CD4-positive, alpha-beta T cell treated with Interferon gamma for 1 hour (primary cell): ENCODE measurements at places on chromosomes 6 and 20.

DNA sequence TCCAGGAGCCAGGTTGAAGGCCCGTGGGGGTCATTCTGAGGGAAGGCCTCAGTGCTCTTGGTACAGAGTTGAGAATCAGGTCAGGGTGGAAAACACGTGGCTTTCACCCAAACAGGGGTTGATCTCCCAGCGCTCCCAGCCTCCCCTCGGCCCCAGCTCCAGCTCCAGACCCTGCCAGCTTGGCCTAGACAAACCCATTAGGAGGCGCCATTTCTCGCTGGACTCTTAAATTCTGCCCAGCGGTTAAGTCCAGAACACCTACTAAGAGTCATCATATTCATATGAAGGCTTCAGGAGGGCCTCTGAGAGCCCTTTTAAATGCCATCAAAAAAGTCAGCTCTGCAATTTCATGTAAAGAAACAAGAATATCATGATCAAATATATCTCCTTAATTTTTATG lies 158.0 kb upstream of the RIN2 start:
- no peak for DNase-seq

GRCh38 chr6:128161839-128162238 lies 261.0 kb upstream of the THEMIS start:
- no peak for DNase-seq

DNA sequence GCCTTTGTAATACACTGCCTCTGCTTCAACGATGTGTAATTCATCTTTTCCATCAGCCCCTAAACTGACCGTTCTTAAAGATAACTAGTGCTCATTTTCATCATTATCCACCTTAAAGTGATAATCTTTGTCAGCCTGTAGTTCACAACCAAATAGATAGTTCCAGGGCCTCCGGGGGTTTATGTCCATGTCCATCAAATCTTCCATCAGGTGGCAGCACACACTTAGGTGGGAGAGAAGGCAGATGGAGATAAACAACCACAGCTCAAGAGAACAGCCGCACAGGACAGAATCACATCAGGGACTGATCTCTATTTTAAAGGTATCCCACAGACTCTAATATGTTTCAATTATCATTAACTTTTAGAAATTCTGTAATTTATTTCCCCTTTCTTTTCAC lies 90.9 kb downstream of the LMBRD1 start:
- DNase-seq = no peak

- no peak for DNase-seq
These were observed 196.1 kb downstream of the DLL1 start for GRCh38 chr6:170094686-170095272.

DNA sequence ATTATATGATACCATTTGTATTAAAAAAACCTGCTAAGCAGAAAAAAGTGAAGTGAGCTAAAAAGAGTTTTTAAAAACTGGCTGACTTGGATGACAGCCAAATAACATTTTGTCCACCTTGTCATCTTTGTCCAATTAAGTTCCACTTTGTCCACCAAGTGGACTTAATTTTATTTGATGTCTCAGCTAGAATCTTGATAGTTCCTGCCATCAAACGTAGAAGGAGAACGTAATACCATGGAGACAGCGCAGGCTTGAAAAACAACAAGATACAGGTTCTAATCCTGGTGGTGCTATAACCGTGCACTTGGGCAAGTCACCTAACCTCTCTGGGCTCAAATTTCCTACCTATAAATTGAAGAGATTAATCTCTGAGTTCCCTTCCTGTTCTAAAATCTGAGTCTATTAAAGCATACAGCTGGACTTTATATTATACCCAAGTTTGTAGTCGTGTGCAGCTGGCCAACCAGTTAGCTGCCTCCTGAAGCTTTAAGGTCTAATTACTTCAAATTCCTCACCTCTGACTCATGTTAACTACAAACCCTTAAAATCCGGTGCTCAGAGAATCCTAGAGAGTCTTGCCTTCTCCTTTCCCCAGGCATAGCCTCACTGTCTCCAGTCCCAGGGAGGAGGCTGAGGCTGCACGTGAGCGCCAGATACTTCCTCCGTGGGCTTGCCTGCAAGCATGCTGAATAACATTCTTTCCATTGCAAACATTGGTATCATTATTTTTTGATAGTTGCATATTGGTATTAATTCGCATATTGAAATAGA lies 16.8 kb downstream of the TMEM244 start:
- no peak for DNase-seq

- no peak for DNase-seq
These were observed 766 bp upstream of the TINAG start for GRCh38 chr6:54307439-54307910.

DNA sequence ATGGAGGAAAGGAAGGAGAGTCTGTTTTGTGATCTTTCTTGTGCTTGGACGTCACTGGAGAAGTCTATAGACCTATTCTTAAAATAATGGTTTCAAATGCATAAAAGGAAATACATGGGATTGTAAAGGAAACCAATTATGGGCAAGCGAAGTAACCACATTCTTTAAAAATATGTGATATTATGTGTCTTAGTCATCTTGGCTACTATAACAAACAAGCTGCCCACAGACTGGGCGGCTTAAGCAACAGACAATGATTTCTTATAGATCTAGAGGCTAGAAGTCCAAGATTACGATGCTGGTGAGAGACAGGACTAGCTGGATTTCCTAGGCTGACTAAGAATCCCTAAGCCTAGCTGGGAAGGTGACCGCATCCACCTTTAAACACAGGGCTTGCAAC lies 49.4 kb upstream of the CD83 start:
- no peak for DNase-seq

DNA sequence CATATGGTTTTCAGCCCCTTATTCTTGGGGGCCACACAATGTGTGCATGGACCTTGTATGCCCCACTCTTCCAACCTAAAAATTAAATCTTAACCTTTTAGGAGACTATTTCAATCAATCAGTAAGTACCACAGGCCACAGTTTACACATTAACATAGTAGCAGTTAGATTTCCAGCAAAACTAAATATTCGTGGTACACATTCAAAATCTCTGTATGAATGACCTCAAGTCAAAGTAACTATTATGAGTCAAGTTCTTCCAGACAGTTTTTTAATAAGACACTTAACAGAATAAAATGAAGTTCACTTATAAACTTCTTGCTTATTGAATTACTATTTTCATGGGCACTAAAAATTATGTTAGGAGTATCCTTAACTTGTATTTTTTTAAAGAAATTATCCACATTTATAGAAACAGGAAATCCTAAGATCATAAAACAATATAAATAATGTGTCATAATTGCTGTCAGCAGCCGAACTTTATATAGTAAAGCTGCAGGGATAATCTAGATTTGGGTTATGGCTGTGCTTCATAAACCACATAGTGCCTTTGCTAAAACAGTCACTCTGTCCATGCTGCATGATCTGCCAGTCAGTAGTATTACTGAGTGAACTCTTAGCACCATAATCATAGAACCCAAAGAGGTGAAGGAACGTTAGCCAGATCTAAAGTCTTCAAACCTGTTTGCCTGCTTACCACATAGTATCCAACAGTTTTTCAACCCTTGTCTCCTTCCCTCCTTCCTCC lies 21.7 kb downstream of the SEC63 start:
- no peak for DNase-seq

- DNase-seq = no peak
These were observed 44.4 kb downstream of the MDN1 start for GRCh38 chr6:89775150-89775549.

GRCh38 chr6:12265791-12266190 lies 24.4 kb upstream of the EDN1 start:
- DNase-seq = peak; percentile 33

GRCh38 chr20:40467067-40467466 lies 222.0 kb downstream of the MAFB start:
- no peak for DNase-seq

DNA sequence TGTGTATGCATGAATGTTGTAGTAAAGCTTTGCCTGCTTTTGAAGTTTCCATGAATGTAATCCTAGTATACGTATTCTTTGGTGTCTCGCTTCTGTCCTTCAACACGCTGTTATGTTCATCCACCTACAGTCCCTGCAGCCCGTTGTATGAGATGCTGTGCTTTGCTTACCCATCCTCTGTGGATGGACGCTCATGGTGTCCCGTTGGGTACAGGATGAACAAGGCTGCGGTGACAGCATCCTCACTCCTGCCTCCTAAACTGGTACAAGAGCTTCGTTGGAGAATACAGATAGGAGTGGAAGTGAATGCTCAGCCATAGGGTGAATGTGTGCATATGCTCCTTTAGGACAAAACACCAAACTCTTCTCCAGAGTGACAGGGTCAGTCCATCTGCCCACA lies 366.2 kb downstream of the ZFAND3 start:
- DNase-seq = no peak

DNA sequence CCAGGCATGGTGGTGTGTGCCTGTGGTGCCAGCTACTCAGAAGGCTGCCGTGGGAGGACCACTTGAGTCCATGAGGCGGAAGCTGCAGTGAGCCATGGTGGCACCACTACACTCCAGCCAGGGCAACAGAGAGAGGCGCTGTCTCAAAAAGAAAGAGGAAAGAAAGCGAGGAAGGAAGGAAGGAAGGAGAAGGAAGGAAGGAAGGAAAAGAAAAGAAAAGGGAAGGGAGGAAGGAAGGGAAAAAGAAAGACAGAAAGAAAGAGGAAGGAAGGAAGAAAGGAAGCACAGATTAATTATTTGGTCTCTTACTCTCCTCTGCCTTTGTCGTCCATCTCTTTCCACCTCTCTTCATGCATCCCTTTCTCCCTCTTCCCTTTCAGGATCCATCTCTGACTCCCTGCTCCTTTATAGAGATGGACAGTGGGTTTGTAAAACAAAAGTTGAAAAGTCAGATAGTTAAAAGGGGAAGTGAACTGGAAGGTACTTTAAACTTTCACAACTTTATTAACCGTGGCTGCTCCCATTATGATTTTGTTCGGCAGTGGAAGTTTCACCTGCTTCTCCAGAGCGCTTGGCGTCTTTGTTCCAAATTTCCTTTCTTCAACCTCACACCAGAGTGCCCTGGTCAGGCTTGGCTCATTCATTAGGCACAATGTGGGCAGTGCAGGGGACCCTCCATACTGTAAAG lies 1.5 kb downstream of the HLA-DQA1 start:
- peak; percentile 54 for DNase-seq

DNA sequence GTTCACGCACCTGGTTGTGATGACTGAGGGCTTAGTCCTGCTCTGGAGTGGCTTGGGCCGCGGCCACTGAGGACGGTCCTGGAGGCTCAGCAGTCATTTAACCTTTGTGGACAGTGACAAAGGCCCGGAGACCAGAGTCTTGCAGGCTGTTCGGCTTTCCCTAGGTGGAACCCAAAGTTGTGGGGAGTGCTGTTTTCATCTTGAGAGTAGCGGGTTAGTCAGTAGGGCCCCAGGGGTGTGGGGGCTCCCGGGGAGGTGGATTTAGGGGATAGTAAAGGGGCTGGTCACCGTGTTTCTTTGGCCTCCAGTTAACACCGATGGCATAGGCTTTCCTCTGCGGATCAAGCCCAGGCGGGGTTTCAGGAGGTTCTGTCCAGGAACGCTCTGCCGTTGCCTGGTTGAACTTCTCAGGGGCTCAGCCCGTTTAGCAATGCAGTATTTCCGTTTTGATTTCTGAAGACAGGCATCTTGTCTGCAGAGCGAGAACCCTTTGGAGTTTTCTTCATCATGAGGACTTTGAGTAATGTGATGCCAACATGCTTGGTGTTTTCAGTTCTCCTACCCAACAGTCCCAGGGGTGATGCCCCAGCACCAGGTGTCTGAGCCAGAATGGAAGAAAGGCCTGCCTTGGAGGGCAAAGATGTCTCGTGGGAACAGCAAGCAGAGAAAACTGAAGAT lies 31.8 kb downstream of the ZNF831 start:
- no peak for DNase-seq

GRCh38 chr6:51702851-51703250 lies 384.6 kb downstream of the PKHD1 start:
- no peak for DNase-seq

GRCh38 chr6:137910424-137910834 lies 43.4 kb downstream of the TNFAIP3 start:
- peak; percentile 14 for DNase-seq

DNA sequence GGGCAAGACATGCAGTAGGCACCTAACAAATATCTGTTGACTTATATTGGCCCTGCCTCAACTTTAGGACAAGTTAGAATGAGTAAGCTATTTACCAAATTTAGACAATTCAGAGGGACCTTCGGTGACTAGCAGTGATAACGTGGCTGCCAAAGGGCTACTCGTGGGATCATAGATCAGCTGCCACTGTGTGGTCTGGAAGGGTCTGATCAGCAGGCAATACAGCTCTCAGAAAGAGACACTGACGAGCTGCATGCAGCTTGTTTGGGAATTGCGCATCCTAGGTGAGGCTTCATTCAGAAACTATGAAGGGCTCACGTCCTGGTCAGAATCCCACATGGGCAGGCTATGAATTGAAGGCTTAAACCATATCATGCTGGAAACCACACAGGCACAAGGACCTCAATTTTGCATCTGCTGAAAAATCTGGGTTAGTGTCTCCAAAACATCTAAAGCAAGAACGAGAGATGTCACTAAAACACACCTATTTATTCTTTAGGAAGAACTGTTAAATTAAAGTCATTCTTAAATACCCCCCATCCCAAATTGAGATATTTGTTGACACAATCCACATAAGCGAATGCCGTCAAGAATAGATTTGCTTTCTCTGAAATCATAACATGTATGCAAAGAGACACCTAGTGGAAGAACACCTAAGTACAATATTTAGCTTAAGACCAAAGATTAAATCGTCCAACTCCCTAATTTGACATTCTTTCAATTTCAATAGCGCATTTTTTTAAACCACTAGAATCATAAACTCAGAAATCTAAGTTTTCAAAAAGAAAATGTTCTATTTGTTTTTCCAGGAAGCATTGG lies 79.6 kb downstream of the IPCEF1 start:
- no peak for DNase-seq

- no peak for DNase-seq
These were observed 12.2 kb upstream of the LRP11 start for GRCh38 chr6:149876241-149876933.

DNA sequence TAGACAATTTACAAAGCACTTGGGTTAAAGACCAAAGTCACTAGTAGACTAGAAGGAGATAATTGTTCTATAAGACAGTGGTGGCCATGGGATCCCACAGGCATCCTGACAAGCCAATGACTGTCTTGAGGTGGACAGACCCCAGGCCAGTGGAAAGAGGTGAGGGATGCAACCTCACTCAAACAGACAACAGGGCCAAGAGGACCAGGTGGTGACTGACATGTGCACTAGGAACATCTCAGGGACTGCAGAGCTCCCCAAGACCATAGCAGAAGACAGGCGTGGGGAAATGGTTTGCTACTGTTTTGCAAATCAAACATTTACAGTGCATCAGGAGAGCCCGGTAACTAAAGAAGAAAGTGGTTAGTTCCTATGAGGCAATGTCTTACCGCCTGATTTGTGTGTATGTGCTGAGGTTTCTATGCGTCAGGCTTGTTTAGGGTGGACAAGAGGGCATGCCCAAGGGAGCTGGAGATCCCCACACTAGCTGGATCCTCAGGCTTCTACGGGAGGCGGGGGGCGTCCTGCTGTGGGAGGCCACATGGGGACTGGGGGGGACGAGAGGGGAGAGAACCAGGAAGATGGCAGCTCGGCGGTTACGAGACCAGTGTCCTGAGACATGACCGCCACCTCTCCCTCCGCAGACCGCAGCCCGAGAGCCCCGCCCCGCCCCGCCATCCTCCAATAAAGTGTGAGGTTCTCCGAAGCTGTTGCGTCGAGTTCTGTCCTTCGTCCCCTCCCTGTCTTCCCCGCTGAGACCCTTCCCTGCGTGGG lies 623 bp upstream of the MRPS26 start:
- peak; percentile 55 for DNase-seq

GRCh38 chr6:22320750-22321149 lies 23.9 kb upstream of the PRL start:
- no peak for DNase-seq
